ENCODE measurements at places on chromosomes 1 and 21.
A peak's percentile ranks its signal among the peaks of the same experiment; 100 is the strongest.

DNA sequence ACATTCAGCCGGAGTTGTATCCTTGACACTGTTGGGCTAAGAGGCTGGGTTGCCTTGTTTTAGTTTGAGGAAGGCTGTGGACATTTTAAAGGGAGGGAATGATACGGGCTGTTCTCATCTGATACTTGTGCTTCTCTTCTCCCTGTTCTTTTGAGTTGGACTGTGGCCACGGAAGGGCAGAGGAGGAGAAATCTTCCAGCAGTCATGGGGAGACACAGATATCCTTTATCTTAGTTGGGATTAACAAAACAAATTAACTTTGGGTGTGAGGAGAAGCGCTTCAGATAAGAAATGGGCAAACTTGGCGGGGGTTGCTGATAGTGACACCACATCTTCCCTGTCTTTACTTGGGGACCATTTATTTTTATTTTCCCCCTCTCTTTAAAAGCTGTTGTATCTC, 138.8 kb downstream of the ROR1 start:
- DNase-seq = no peak

DNA sequence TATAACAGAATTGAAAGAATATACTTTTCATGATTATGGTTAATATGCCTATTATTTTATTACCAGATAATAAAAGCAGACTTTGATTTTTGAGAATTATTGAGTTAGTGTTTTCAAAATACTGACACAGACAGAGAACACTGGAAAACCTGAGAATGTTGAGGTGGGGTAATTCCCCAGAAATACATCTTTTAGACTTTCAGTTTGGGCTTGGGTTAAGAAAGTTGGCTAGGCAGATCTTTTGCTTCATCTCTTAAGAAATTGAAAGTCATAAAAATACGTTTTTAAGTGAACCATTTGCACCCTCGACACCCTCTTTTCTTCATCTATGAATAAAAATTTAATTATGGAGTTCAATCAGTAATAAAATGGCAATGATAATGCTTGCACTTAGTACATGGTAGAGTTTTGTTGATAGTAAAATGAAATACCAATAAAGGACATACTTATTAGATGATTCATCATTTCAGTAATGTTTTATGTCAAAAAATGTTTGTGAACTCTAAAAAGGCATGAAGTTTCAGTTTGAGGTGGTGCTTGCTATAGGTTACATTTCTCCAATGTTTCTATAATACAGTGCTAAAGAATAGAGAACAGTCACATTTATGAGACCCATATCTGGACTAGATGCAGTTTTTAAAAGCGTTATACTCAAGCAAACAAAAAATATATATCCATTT, 1.9 kb upstream of the SAMSN1 start:
- no peak for DNase-seq

DNA sequence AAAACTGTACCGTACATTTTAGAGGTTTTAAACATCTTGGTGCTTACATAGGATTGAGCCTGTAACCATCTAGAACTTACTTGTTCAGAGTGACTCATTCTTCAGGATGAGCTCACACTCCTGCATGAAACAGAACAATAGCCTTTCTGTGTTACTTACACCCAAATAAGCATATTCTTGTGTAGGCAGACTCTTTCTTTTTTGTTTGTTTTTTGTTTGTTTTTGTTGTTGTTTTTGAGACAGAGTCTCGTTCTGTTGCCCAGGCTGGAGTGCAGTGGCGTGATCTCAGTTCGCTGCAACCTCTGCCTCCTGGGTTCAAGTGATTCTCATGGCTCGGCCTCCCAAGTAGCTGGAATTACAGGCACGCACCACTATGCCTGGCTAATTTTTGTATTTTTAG, 3.8 kb upstream of the CA6 start:
- no peak for DNase-seq

DNA sequence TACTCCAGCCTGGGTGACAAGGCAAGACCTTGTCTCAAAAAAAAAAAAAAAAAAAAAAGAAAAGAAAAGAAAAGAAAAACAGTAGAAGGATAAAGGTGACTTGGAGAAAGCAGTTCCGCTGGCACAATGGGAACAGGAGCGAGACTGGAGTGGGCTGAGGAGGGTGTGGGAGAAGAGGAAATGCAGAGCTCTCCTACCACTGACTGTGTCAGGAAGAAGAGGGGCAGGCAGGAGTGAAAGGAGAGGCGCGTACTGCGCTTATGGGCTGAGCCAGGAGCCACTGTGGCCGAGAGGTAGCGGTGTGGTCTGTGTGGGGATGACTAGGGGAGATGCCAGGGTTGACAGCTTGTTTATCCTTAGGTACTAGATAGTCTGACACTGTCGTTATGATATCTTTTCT, 6.4 kb upstream of the PROK1 start:
- DNase-seq = no peak

- no peak for DNase-seq
These were observed 272.5 kb downstream of the TM2D1 start for GRCh38 chr1:61452176-61453035.

DNA sequence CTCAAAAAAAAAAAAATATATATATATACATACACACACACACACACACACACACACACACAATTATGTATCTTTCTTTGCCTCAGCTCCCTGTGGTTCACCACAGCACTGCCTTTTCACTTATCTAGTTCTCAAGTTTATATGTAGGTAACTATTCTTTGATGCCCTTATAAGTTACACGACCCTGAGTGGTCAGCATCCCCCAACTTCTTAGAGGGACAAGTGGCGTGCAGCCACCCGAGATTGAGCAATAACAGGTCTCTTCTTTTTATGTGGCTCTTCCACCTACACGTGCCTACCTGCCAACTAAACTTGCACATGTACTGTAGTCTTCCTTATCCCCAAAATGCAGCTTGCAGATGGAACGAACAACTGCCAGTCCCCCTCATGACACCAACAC, 120.8 kb downstream of the GABPA start:
- peak; percentile 44 for DNase-seq

- DNase-seq = no peak
These were observed 33.8 kb upstream of the ELAVL4 start for GRCh38 chr1:50074931-50075330.

GRCh38 chr1:147167365-147167764, 4.9 kb downstream of the PRKAB2 start:
- DNase-seq = no peak

DNA sequence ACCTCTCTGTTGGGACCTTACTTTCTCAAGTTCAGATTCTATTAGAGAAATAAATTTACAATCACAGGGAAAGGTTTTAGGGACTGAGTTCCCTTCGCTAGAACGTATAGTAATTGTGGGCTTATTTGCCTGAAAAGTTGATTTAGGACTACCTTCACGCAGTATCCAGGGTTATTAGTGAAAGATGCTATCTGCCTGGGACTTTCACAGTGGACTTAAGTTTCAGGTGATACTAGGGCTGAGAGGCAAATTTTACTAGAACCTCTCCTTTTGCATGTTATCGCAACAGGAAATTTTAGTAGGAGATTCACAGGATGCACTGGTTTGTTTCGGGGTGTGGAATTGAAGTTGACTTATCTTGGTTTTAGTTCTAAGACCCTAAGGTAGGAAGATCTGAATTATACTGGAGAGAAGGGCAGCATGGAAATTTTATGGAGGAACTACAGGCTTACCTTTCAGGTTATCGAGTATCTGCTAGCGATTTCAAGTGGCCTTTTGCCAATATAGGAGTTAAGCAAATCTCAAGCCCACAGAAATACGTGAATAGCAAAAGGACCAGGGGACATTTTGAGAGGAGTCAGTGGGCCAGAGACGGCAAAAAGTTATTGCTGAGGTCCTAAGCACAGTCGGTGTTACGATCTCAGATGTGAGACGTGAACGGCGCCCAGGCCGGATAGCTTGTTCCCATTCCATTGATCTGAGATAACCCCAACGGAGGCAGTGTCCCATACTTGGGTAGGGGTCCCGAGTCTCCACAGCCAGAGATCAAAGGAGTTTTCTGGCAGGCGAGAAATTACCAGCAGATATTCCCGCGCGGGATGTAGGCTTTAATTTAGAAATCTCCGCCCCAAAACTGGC, 723 bp upstream of the GNAI3 start:
- no peak for DNase-seq
